ENCODE measurements at places on chromosomes 2 and 18.

DNA sequence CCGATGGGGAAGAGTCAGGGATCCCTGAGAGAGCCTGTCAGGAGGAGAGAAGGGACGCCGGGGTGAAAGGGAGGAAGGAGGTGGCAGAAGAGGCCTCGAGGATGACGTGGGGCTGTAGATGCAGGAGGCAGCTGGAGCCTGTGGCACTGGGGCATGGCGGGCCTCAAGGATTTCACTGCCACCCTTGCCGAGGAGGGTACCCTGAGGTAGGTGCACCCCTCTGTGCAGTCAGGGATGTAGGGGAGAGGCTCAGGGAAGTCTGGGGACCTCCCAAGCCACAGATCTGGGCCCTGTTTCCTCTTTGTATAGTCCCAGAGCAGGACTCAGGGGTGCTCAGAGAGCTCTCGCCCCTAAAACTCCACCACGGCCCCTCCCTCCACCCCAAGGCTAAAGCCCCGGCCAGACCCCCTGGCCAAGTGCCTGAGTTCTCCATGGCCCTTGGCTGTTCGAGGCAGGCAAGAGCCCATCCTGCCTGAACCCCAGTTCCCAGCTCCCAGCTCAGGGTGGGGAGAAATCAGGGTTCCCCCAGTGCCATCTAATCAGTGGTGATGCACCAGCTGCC, 39.0 kb upstream of the HDAC4 start:
- DNase-seq = no peak

DNA sequence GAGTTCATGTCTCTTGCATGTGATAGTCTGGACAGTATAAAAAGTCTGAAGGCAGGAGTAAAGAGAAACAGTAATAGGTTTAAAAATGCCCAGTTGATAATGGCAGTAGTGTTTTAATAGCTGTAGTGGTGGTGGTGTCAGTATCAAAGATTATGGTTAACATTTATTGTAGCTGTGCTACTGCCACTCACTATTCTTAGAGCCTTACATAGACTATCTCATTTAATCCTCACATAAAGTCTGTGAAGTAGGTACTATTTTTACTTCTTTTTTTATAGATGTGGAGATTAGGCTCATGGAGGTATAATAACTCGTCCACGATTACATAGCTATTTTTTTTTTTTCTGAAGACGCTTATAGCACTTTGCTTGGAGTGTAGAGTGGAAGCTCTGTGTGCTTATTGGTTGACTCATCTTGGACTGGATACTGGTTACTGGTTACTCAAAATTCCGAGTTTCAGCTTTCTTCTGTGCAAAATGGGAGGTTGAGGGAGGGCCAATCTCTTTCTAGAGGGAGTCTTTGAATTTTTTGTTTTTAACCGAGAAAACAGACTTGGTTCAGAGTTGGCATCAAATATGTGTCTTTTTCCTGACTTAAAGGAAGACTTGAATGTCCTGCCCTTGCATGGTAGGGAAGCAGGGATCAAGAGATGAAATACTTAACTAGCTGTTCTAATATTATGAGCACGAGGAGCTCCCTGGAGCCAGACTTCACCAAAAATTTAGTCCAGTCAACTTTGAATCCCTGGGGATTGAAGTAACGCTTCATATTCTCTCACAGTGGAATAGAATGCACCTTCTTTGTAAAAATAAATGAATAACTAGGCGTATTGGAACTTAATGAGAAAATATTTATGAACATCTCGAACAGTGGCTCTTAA, 27.1 kb downstream of the CERS6 start:
- no peak for DNase-seq

DNA sequence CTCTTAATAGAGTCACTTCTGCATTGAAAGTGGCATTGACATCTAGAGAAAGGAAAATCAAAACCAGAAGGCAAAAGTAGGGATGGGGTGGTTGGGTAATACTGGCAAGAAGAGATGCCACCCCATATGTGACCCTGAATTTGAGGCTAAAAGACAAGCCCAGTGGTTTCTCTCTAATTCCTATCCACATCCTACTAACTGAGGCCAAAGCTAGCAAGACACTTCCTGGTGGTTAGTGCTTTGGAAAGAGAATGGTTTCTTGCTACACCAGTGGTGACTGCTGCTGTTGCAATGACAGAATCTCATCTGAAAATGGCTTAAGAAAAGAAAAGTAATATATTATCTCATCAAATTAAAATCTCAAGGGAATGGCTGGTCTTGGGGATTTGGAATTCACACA, 640.6 kb downstream of the EPHA4 start:
- no peak for DNase-seq

DNA sequence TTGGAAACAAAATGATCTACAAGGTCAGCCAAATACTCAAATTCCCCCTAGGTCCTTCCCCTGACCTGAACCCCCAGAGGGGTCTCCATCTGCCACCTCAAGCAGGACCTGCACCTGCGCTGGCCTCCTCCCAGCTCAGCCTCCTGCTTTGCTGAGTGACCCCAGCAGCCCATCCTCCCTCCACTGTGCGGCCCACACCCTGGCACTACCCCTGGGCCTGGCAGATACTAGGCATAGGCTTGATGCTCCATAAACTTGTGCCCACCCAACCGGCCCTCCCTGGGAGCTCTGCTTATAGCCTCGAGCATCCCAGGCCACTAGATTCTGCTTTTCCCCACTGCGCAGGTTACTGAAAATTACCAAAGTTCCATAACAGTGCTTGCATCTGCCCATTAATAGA, 156.2 kb downstream of the HDAC4 start:
- DNase-seq = no peak

DNA sequence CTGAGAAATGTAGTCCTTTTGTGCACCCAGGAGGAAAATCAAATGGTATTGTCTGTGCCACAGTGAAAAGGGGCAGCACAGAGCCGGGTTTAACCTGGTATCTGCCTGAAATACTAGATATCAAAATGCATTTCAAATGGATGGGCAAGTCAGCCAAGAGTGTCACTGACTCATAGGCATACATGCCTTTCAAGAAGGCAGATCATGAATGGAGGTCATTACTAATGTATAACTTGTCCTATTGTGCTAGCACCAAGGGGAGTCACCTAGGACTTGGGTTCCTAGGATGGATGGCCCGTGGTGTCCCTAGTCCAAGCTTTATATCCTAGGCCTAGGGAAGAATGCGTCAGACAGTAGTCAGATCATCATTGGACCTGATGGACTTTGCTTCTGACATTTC, 49.9 kb downstream of the TCF7L1 start:
- DNase-seq = no peak

All from NCI-H1417 (cell line).